ENCODE measurements at places on chromosomes 6 and 20.
A peak's percentile ranks its signal among the peaks of the same experiment; 100 is the strongest.

DNA sequence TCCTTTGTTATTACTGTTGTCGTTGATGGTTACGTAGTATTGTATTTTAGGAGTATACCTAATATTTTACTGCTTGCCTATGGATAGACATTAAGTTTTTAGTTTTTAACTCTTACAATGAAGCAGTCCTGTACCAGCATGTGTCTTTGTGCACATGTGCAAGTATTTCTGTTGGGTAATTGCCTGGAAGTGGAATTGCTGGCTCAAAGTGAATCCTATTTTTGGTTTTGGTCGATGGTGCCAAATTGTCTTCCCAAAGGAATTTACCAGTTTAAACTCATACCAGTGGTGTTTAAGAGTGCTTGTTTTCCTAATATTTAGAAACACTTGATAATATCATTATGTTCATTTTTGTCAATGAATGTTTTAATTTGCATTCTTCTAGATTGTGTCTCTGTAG, 75.5 kb downstream of the ANKS1A start:
- ATAC-seq = no peak

DNA sequence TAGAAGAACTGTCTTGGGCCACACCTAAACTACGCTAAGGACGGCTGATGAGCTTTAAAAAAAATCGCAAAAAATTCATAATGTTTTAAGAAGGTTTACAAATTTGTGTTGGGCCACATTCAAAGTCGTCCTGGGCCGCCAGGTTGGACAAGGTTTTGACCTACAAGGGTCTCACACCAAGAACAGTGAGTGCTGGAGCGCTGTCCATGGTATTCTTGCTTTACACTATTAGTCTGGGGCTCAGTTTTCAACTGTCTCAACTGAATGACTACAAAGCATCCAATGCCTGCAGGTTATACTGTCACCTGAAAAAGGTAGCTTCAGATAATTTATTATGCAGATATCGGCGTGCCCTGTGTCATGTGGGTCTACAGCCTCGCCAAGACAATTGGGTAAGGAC, 3.7 kb upstream of the FAXC start:
- ATAC-seq = no peak

DNA sequence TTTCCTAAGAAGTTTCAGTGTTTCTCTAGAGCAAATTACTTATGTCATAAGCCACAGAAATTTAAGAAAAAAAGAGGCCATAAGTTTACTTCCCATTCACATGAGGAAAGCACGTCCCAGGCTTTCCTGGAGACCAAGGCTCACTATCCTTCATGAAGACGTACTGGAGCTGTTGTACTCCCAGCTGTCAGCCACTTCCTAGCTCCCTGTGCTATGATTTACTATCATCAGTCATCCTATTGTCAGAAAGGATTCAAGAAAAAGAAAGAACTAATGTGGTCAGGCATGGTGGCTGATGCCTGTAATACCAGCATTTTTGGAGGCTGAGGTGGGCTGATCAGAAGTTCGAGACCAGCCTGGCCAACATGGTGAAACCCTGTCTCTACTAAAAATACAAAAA, 337.4 kb upstream of the SOX4 start:
- no peak for ATAC-seq

GRCh38 chr6:128567029-128567428, 46.6 kb upstream of the PTPRK start:
- ATAC-seq = no peak

GRCh38 chr20:56831795-56832194, 202.7 kb downstream of the TFAP2C start:
- ATAC-seq = no peak

GRCh38 chr20:1326031-1326930, 2.7 kb downstream of the SDCBP2 start:
- no peak for ATAC-seq

GRCh38 chr6:99402448-99402847, 8.5 kb upstream of the COQ3 start:
- no peak for ATAC-seq

- no peak for ATAC-seq
Observed at GRCh38 chr6:20058912-20059311, 153.4 kb downstream of the MBOAT1 start.

GRCh38 chr20:64146936-64147477, 17.2 kb upstream of the MYT1 start:
- no peak for ATAC-seq

DNA sequence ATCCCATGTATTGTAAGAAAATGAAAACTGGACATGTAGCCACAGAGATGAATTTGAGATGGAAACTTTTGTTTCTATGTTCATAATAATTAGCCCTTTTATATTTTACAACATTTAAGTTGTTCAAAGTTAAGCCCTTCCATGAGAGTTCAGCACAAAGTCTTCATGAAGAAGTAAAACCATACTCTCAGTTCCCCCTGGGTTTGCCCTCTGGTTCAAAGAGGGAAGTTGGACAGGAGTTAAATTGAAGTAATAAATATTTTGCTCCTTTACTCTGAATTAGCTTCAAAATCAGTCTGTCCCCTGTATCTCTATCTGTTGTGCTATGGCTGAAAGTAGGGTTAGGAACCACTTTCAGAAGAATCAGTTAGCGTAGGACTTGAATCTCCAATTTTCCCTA, 31.1 kb downstream of the PHACTR2 start:
- no peak for ATAC-seq

DNA sequence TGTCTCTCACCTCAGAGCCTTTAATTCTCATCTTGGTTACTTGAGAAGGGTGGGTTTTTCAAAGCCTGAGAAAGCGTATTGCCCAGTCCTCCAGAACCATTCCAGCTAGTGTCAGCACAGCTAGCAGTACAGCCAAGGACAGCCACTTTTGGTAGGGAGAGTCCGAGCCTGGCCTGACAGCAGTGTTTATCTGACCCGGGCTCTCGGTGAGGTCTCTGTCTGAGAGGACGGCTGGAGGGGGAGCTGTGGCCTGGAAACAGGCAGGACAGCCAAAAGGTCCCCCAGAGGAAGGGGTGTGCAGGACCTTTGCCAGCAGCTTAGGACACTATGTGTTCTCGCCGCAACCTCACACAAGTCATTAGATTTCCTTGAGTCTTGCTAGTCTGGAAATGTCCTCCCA, 38.8 kb downstream of the LYRM2 start:
- no peak for ATAC-seq

- ATAC-seq = peak; percentile 59
Observed at GRCh38 chr6:50141100-50141499, 91.4 kb upstream of the DEFB112 start.

- ATAC-seq = peak; percentile 29
Observed at GRCh38 chr6:43129434-43130194, 41.5 kb upstream of the SRF start.

- no peak for ATAC-seq
Observed at GRCh38 chr6:107061125-107062020, 33.4 kb downstream of the MTRES1 start.
